Activated T-helper 1 cell treated with anti-CD3 and anti-CD28 coated beads, Interleukin-12 subunit alpha, Interleukin-12 subunit beta, Interleukin-2, Interleukin-4 antibody, amounts not matched to agents 30 ng/mL and 10 ng/mL and 1 ng/mL, durations not matched to agents 14 hours and 24 hours and 36 hours (primary cell): ENCODE measurements at places on chromosomes 5 and 9.

GRCh38 chr5:142326480-142326938 lies 1.7 kb upstream of the SPRY4 start:
- no peak for DNase-seq

GRCh38 chr5:136028782-136029742 lies at the start of gene TGFBI:
TSS of gene TGFBI (plus strand) at chr5:136028988. CDS start at chr5:136029056, 68 bp downstream.
- no peak for DNase-seq

- DNase-seq, result no peak
These were observed at the start of gene INSYN2B for GRCh38 chr5:169980418-169981053. TSS of gene INSYN2B (minus strand) at chr5:169980495. CDS start at chr5:169883898, 96,597 bp downstream.

- no peak for DNase-seq
These were observed 202.4 kb downstream of the DAB2IP start for GRCh38 chr9:121853617-121854395.

- no peak for DNase-seq
These were observed 170.6 kb upstream of the MVB12B start for GRCh38 chr9:126155756-126156664.
